ENCODE measurements at places on chromosomes 7 and 10.

GRCh38 chr7:23654508-23654907, 25.5 kb upstream of the FAM221A start:
- DNase-seq: peak; percentile 65

DNA sequence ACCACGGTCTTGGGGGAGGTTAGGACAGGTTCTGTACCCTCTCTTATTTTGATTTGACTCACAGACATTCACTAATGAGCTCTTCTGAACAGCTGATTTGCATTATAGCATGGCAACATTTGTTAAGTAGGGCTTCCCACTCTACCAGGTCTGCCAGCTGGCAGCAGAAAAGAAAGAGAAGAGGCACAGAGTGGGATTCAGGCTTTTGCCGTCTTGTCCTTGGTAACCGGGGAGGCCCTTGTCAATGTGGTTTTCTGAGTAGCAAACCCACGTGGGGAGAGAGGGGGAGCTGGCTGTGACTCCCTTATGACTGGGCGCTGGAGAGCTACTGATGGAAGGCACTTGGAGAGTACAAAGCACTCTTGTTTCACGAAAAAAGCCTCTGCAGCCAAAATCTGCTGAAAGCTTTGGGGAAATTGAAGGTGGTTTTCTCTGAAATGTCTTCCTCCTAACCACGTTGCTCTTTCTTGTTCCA, 355.3 kb upstream of the GALNT17 start:
- DNase-seq: no peak

DNA sequence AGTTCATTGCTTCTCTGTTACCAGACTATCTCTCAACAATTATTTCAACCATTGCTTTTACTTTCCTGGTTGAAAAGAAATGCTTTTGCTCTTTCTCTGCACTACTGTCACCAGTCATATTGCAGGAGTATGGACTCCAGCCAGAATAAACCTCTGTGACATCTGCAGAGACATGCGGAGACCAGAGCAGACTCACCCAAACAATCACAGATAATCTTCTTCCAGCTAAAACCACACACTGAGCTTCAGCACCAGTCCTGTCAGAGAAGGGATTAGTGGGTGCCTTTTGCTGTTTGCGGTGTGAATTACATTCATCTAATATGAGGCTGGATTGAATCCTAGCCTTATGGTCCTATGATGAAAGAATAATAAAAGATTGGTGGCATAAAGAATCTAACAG, 258.6 kb downstream of the CNTNAP2 start:
- DNase-seq: no peak

- no peak for DNase-seq
Measured at GRCh38 chr7:41117431-41117830, 585.5 kb downstream of the INHBA start.

- no peak for DNase-seq
Measured at GRCh38 chr10:75552171-75552570, 120.7 kb downstream of the LRMDA start.

GRCh38 chr7:41579961-41580935, 122.6 kb downstream of the INHBA start:
- DNase-seq: no peak

DNA sequence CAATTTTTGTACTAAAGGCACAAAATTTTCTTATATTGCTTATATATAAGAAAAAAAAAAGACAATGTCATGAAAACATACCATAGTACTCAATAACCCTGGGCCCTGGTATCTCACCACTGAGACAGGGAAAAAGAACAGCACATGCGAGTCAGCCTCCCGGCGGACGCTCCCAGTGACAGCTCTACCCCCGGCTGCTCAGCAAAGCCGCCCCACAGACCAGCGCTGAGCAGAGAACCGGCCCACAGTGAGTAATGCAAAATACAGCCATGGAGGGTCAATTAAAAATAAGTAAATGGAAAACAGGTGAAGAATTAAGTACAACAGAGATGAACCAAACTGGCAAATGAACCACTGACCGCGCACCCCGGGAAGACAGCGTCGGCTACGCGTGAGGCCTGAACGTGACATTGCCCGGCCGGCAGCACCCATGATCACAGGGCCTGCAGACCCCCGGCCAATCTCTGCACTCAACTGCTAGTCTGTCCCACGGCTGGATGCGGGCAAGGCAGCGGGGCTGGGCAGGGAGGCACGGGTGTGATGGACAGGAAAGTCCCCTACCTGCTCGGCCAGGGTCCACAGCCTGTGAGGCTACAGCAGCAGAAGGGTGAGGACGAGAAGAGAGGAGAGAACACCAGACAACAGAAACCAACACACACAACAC, 175.9 kb downstream of the ZMYND11 start:
- no peak for DNase-seq

DNA sequence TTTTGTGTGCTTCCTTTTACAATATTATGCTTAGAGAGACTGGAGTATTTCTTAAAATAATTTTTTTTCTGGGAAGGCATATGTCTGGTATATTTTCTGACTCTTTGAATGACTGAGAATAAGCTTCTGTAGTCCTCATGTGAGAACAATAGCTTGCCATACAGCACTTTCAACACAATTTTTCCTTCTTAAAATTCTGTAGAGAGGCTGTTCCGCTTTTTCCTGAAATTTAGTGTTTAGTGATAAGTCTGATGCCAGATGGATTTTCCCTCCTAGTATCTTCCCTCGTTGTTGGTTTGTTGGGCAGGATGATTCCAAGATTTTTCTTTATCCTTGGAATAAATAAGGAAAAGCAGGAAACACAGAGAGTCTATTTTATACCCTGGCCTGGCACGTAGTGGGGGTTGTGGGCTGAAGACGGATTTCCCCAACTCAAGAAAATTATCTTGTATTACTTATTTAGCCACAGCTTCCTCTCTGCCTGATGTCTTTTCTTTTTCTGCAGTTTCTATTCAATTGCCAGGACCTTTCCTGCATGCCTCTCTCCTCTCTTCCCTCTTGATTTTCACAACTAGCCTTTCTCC, 111.2 kb downstream of the AOAH start:
- DNase-seq: no peak

DNA sequence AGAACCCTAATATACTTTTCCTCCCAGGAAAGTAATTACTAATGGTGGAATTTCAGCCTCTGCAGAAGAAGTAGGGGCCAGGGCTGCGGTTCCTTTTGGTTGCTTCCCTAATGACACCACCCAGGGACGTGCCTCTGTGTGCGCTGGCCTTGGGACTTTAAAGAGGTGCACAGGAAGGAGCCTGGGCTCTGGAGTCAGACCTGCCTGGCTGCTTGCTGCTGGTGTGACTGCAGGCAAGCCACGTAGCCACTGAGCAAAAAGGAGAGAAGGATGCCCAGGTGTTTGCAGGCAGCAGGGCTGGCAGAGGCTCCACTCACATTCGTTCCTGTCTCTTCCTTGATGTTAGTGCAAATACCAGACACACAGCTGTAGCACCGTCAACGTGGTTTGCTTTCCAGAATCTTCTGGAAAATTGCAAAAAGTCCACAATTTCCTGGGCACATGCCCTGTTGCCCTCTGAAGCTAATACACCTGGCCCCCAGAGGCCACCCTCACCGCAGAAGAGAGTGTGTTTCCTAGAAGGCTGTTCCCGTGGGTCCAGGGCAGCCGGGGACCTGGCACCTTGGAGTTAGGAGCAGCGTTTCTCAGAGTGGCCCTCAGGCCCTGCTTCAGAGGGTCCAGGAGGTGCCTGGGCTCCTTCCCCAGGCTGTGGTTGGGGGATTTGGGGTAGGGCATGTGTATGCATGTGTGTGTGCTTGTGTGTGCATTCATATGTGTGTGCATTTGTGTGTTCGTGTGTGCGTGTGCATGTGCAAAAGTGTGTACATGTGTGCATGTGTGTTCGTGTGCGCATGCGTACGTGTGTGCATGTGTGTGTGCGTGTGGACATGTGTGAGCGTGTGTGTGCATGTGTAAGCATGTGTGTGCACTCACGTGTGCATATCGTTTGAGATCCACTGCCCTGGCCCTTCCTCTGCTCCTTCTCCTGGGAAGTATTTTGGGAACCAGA, 12.8 kb upstream of the PRKAG2 start:
- no peak for DNase-seq

DNA sequence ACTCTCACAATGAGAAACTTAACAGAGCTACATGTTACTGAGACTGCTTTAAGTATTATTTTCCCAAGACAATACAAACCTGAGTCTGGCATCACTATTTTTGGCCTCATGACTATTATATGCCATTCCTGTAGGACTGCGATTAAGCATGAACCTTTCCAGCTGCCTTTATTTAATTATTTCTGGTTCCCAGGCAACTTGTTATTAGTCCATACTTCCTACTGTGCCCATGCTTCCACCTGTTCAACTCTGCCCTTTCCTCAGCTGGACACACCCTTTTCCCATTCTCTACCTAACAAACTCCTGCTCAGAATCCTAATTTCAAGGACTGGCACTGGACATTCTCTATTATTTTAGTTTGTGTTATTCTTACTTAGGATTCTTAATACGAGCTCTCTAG, 8.1 kb upstream of the CROT start:
- DNase-seq: no peak

- DNase-seq: no peak
Measured at GRCh38 chr7:45186261-45186813, 28.7 kb downstream of the RAMP3 start.

DNA sequence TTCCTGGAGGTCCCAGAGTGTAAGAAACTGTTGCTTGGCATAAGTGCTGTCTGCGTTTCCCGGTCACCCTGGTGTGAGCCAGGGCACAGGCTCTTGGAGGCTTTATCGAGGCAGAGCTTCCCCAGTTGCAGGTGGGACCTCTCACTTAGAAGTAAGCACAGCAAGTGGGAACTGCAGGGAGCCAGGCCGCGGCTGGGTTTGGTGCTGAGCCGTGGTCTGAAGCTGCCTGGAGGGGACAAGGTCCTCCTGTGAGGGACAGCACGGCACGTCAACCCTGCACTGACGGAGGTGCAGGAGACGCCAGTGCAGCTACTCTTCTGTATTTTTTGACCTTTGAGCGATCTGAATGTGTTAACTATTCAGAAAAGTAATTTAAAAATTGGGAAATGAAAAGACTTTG, 55.8 kb upstream of the PFKFB3 start:
- DNase-seq: no peak

GRCh38 chr7:139049936-139050335, 14.1 kb upstream of the ZC3HAV1L start:
- DNase-seq: no peak

DNA sequence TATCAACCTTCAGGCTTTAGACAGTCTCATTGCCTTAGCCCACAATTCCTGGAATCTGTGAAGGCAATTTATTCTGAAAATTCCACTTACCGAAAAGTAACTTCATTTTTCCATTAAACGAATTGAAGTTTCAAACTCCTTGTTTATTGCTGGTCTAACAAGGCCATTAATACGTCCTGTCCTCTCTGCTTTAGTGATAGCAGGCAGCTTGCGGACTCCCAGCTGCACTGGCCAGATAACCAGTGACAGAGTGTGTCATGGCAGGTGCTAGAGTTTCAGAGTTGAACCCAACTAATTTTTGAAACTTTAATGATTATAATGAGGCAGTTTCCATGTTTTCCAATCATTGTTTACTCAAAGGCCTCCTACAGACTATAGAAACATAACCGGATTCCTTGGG, 31.1 kb downstream of the LOXL4 start:
- no peak for DNase-seq

- DNase-seq: peak; percentile 74
Measured at GRCh38 chr10:26468700-26469099, 30.6 kb downstream of the APBB1IP start.

- DNase-seq: no peak
Measured at GRCh38 chr10:33484787-33485186, 150.3 kb upstream of the NRP1 start.

DNA sequence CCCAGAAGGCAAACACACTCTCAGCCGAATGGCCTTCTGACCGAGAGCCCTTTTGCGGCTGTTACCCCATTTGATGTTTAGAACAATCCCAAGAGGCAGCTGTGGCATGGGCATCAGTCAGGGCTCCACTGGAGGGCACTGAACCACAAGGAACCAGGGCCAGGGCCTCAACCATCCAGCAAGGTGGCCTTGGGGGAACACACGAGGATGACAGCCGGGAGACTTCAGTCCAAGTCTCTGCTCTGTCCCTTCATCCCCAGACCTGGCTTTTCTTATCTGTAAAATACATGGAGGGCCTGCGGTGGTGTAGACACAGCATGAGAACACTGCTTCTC, 63.6 kb upstream of the INSIG1 start:
- no peak for DNase-seq

- DNase-seq: no peak
Measured at GRCh38 chr7:18808026-18808425, 309.4 kb downstream of the TWIST1 start.

GRCh38 chr10:4546931-4547330, 279.1 kb upstream of the AKR1E2 start:
- no peak for DNase-seq

DNA sequence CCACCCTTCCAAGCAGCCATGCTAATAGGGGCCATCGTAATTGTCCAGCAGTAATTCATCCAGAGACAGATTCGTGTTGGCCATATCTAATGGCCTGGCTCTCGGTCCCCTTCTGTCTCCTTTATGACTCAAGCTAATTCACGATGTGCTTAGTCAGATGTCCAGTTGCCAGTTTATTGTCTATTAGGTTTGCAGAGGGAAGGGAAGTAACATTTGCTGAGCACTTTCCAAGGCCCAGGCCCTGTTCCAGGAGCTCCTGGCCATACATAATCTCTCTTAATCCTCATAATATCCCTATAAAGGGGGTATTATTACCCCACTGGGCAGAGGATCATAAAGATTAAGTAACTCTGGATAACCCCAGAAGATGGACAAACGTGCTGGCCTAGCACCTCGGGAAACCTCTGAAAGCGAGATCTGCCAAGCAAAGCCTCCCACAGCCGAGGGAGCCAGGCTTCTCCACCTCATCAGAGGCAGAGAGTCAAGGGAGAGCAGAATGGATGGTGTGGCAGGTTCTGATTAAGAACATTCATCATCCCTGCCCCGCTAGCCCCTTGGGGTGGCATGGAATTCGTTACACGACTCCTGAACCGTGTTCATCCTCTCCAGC, 153.7 kb downstream of the PLXNA4 start:
- no peak for DNase-seq

GRCh38 chr10:43944381-43945093, 295.9 kb upstream of the ZNF32 start:
- DNase-seq: no peak

DNA sequence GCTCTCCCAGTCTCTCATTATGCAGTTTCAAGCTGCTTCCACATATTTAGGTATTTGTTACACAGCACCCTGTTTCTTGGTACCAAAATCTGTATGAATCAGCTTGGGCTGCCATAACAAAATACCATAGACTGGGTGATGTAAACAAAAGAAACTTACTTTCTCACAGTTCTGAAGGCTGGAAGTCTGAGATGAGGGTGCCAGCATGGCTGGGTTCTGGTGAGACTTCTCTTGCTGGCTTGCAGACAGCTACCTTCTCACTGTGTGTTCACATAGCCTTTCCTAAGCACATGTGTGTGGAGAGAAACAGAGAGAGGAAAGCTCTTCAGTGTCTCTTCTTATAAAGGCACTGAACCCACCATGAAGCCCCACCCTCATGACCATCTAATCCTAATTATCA, 15.7 kb upstream of the CBLL1 start:
- no peak for DNase-seq

DNA sequence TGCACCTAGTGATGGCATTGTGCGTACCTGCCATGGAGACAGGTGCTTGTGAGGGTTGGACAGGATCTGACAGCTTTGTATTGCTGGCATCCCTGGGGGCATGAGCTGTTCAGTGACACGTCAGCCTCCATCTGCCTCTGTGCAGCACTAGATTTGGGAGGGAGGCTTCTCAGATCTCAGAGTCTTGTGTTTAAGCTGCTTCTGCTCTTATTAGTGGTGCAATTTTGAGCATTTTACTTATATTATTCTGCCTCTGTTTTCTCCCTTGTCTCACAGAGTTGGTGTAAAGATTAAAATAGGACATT, 5.1 kb downstream of the ARHGAP22 start:
- DNase-seq: no peak
